Lower lobe of right lung (tissue), 2 donors: ENCODE measurements at places on chromosomes 3 and 15.

DNA sequence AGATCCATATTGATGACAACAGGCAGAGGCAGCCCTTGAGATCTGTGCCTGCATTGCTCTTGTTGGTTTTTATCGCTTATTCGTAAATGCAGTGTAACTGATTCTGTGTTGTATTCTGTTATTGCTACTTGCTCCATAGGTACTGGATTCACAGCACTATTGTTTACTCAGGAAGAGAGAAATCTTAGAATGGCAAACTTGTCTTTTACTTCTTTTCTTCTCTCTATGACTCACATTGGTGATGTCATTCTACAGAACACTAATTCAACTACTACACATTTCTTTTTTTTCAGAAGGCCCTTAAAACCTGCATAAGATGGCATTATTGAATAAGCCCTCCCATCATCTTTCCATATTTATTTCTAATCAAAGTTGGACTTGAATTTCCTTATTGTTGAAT, 201.0 kb upstream of the GBE1 start:
- H3K27me3 ChIP-seq, result no peaks in the 10 kb centered on the region
- H3K36me3 ChIP-seq, result no peaks in the 10 kb centered on the region
- no peak for DNase-seq
- H3K4me3 ChIP-seq, result no peak overlapping the region
- H3K4me1 ChIP-seq, result no peaks in the 10 kb centered on the region

- no peak overlapping the region for H3K4me3 ChIP-seq
- no peaks in the 10 kb centered on the region for H3K36me3 ChIP-seq
- no peaks in the 10 kb centered on the region for H3K27me3 ChIP-seq
- peaks cover 5% of the 10 kb centered on the region for H3K4me1 ChIP-seq
Measured at GRCh38 chr3:53261712-53262111, 5.9 kb upstream of the TKT start.

GRCh38 chr15:90469723-90470122, 60.0 kb upstream of the CRTC3 start:
- peaks cover 12% of the 10 kb centered on the region for H3K4me1 ChIP-seq
- H3K27ac ChIP-seq, result no peak overlapping the region
- no peak overlapping the region for H3K4me3 ChIP-seq
- no peaks in the 10 kb centered on the region for H3K27me3 ChIP-seq
- DNase-seq, result no peak

- peaks cover 4% of the 10 kb centered on the region for H3K4me1 ChIP-seq
- DNase-seq, result no peak
- H3K36me3 ChIP-seq, result peaks cover 100% of the 10 kb centered on the region
- no peak overlapping the region for H3K27ac ChIP-seq
- H3K4me3 ChIP-seq, result no peak overlapping the region
- H3K27me3 ChIP-seq, result no peaks in the 10 kb centered on the region
Measured at GRCh38 chr15:30953731-30954378, 37.6 kb downstream of the MTMR10 start.

GRCh38 chr3:41447701-41448100, 248.4 kb downstream of the CTNNB1 start:
- H3K4me3 ChIP-seq, result no peak overlapping the region
- no peaks in the 10 kb centered on the region for H3K4me1 ChIP-seq
- H3K27me3 ChIP-seq, result no peaks in the 10 kb centered on the region
- no peaks in the 10 kb centered on the region for H3K36me3 ChIP-seq

DNA sequence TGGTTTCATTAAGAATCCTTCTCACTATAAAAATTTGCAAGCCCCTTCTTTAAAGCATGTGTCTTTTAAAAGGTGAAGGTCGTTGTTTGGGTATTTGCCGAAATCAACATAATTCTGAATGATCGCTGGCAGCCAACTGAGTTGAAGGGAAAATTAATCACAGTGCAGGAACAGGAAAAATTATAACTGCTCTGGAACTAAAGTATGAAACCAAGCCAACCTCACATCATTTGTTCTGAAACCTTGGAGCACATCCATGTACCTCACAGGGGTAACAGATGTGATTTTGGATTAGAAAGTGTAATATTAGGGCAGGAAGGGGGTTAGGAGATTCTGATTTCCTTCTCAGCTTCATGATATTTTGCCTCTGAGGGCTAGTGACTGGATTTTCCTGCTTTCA, 52.2 kb upstream of the PTX3 start:
- no peak overlapping the region for H3K4me3 ChIP-seq
- H3K4me1 ChIP-seq, result no peaks in the 10 kb centered on the region
- no peaks in the 10 kb centered on the region for H3K27me3 ChIP-seq

DNA sequence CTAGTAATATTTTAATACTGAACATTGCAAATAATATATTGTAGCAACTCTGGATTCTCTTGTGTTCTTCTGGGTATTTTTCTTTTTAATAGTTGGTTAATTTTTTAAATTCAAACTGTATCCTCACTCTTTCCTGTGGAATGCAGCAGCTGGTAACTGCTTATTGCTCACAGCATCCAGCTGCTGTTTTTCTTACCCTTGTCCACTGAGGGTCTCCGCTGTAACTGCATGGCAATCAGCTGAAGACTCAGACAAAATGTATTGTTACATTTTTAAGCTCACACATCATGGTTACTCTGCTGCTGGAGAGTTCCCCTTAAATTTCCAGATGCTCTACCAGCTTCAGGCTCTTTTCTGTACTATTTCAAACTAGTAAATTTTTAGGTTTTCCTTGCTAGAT, 227.6 kb downstream of the MBNL1 start:
- H3K4me1 ChIP-seq, result no peaks in the 10 kb centered on the region
- no peaks in the 10 kb centered on the region for H3K36me3 ChIP-seq
- no peak for DNase-seq
- no peak overlapping the region for H3K27ac ChIP-seq
- H3K27me3 ChIP-seq, result no peaks in the 10 kb centered on the region

DNA sequence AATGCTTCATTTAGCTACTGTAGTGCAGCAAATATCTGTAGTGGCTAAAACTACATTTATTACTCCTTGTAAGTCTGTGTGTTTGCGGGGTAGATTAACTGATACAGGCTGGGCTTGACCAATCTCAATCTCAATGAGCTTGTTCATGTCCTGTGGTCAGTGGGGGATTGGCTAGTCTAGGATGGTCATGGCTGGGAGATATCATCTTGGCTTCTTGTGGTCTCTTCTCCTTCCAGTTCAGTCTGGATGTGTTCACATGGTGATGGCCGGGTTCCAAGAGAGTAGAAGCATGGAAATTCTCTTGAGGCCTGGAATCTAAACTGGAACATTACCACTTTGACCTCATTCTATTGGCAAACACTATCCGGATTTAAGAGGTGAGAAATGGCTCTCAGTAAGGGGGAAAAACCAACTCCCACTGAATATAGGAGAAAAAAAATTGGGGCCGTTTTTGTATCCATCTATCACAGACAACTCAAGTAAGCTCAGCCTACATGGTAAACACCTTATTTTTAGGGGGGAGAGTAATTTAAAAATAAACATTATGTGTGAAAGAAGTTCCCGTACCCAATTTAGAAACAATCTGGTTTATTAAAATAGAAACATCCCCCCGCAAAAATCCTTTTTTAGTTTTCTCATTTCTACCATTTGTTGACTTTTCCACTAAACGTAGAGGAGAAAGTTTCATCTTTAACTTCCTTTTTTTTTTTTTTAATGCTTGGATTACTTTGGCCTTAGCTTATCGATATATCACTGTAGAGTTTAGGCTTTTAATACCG, 284.9 kb upstream of the TBC1D5 start:
- DNase-seq, result no peak
- no peaks in the 10 kb centered on the region for H3K4me1 ChIP-seq
- H3K27me3 ChIP-seq, result no peaks in the 10 kb centered on the region
- H3K27ac ChIP-seq, result no peak overlapping the region
- H3K4me3 ChIP-seq, result no peak overlapping the region

DNA sequence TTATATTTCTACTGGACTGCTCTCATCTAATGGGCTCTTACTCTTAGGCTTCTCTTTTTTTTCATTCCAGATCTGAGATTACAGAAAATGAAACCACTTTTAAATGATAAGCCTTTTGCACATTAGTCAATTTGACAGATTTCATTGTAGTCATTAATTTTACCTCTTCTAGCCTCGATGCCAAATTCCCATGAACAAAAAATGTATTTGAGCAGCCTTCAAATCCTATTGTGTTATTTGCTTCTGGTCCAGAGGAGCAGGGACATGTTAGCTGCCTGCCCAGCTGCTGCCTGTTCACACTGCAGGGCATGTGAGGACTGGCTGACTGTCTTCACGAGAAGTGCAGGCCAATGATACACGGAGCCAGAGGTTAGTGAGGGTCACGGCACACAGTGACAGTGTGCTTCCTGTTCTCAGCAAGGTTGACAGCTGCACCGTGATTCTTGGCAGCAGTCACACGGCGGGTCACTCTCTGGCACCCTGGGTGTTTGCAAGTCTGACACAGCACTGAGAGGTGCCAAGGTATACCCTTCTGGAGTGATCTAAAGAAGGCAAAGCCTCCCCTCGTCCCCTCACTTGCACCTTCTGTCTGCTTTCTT, 40.8 kb downstream of the KAT2B start:
- H3K27me3 ChIP-seq, result no peaks in the 10 kb centered on the region
- no peak overlapping the region for H3K4me3 ChIP-seq
- DNase-seq, result peak; percentile 60
- H3K4me1 ChIP-seq, result peaks cover 12% of the 10 kb centered on the region
- H3K27ac ChIP-seq, result no peak overlapping the region
